ENCODE measurements at places on chromosomes 11 and 22.

DNA sequence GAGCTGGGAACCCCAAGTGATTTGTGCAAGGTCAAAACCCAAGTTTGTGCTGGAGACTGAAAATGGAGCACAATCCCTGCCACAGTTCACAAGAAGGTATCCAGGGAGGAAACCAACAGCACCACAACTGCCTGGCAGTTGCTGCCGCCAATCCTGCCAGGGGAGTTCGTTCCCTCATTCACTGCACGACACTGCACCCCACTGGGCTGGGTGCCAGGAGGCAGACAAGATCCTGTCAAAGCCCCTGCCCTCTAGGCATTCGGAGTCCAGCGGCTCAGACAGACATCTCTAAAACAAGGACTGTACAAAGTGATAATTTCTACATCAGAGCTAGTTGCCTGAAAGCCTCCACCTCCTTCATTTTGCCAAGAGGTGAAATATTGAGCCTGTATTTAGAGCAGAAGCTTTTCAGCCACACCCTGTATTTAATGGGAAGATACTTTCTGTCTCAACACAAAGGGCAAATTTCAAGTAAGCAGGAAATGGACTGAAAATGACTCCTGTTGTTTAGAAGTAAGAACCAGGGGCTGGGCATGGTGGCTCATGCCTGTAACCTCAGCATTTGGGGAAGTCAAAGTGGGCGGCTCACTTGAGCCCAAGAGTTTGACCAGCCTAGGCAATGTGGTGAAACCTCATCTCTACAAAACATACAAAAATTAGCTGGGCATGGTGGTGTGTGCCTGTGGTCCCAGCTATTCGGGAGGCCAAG lies 277.4 kb upstream of the NARS2 start:
- DNase-seq = no peak

GRCh38 chr22:27906241-27906640 lies 12.8 kb downstream of the PITPNB start:
- DNase-seq = no peak

DNA sequence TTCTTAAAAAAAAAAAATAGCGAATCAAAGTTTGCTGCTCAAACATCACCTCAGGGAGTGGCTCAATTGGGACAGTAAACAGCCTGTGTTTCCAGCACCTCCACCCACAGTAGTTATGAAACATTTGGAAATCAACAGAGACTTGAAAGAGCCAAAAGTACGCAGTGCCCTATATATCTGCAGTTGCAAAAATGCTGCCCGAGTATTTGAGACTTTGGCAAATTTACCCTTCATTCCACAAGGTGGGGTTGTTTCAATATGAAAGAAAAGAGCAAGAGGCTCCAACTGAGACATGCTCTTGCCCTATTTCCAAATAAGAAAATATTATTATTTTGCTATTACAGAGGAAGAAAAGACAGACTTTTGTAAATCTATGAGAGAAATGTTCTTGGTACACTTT lies 851.1 kb upstream of the RAG2 start:
- no peak for DNase-seq

DNA sequence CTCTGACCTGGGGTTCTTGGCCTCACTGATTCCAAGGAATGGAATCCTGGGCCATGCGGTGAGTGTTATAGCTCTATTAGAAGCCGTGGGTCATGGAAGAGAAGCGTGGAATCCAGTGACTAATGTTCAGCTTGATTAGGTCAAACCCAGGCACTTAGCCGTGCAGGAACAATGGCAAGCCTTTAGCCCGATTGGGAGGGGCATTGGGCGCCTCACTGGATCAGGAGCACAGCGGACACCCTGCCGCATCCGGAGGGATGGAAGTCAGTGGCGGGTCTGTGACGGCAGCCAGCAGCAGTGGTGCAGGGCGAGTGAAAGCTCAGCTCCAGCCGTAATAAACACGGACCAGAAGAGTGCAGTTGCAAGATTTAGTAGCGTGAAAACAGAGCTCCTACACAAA lies 20.5 kb upstream of the SLC17A6 start:
- no peak for DNase-seq

DNA sequence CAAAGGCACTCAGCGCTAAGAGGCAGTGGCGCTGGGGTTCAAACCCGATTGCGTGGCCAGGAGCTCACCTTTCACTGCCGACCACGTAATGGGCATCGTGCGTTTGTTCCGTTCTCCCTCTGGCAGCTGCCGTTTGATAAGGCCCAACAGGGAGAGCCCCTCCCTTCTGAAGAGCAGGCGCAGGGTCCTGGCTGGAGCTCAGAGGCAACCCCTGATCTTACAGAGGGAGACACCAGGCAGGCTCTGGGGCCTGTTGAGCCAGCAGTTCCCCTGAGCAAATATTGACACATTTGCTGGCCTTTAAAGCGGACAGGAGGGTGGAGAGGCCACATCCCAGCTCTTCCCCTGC lies 11.7 kb upstream of the C1QTNF6 start:
- DNase-seq = no peak

- peak; percentile 82 for DNase-seq
Observed at GRCh38 chr11:68010090-68011041, at the start of gene ALDH3B1. ALDH3B1 (plus strand) TSS chr11:68010327; CDS start chr11:68015298, 4,971 bp downstream.

DNA sequence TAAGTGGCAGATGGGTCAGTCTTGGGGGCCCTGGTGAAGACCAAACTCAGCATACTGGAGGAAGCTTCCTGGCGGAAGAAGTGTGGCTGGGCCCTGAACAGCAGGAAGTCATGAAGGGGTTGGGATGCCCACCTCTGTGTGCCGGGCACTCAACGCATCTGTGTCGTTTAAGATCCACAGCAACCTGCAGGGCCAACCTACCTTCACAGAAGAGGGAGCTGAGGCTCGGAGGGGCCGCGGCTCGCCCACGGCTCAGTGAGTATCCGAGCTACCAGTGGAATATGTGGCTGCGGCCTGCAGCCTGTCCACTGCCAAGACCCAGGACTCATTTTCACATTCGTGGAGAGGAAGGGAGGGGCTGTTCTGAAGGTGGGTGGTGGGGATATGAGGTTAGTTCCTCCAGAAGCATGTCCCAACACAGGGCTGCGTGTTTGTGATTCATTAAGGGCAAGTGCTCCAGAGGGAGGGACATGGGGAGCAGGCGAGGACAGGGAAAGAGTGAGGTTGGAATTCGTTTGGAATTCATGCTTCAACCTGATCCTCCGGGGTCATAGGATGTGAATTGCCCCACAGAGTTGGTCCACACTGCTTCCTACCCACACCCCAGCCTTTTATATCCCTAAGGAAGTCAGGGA lies 99.6 kb downstream of the MPPED1 start:
- DNase-seq = no peak

DNA sequence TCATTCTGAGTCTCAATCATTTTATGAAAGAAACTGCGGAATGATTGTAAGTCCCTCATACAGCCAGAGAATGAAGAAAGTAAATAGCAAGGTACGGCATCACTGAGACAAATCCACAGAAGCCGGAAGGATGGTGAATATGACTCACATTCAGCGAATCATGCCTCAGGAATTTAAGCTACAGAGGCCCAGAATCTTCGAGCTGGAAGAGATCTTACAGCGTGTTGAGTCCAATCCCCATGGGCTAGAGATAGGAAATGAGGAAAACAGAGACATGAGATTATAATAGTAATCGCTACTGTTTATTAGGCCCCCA lies 173.2 kb downstream of the KIF18A start:
- DNase-seq = no peak

DNA sequence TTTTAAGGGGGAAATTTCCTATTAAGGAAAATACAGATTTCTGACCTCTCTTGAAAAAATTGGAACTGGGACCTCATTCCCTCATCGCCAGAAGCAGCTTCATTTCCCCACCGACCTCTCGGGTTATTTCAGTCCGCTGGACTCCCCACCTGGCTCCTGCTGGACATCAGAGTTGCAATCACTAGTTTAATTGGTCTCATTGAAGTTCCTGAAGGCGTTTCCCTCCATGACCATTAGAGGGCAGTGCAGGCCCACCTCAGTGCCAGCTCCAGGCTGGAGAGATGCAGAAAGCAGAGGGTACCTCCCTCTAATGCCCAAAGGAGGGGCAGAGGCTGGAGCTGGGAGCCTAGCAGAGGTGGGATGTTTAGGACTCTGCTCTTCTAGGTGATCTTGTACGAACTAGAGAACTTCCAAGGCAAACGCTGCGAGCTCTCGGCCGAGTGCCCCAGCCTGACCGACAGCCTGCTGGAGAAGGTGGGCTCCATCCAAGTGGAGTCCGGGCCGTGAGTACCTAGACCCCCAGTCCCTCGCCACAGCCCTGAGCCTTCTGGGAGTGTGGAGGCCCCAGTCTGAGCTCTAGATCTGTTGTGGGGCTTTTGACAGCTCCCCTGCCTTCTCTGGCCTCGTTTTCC lies 2.7 kb downstream of the CRYBB3 start:
- DNase-seq = no peak

DNA sequence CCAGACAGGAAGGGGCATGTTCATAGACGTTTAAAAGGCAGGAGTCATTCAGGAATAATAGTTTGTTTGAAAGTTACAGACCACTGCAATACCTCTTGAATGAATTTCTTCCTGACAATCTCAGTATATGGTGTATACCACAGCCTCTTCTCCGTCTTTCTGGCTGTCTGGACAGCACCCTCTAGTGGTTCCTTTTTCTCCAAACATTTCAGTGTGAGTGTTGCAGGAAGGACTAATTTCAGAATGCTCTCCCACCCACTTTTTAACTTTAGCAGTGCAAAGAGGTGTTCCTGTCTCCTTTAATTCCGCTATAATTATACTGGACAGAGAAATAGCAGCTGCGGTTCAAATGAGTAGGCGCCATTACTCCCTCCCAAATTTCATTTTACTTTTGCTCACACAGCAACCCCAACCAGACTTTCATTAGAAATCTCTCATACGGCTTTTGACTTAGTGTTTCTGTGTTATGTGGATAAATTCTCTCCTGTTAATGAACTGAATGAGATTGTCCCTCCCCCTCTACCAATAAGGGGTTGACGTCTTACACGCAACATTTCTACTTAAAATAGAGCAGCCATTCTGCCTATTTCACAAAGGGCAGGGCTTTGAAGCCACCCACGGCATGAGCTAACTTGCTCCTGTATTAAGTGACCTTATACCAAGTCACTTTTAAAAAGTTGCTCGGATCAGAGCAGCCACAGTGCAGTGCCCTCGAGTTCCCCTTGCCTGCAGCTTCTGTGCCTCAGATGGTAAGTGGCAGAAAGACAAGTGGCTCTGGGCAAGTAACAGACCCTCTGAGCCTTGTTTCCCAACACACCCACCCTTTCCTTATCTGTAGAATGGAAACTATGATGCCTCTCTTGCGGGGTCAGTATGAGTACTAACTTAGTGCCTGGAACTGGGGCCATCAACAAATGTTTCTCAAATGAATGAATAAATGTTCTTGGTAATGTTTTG lies 368.6 kb downstream of the OPCML start:
- DNase-seq = no peak

DNA sequence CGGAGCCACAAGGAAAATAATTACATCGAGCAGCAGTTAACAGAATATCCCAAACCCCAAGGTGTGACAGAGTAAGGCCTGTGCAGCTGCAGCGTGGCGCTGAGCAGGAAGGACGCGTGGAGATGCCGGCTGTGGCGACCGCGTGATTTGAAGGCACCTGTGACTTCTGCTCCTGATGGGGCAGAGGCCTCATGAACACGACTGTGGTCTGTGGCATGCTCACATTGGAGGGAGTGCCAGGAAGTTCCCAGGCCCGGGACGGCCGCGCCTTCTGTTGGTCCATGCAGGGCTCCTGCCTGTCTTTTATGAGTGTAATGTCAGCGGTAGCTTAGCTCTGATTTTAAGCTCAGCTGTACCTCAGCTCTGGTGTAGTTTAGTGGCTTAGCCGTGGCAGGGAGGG lies 50.4 kb downstream of the TPCN2 start:
- no peak for DNase-seq

DNA sequence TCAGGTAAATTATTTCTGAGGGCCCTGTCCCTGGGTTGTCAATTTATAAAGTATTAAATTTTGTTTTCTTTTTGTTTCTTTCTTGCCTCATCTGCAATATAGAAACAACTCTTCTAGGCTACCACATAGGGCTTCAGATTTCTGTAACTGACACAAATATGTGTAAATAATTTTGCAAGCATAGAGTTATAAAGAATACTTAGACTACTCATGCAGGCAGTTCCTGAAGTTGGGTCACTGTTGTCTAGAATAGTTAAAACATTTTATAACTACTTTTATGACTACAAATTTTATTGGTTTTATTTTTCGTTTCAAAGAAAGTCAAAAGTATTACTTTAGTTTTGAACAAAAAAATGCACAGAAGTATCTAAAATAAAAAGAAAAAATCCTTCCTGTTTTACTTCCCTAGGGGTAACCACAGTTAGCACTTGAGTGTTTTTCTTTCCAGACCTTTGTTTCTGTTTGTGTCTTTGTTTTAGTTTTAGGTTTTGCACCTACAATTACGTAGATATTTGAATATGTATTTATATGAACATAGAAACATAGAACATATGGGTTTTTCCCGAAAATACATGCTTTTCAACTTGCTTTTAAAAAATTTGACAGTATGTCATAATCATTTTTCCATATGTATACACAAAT lies 12.4 kb upstream of the TMEM123 start:
- no peak for DNase-seq

GRCh38 chr11:95011376-95011775 lies 13.7 kb upstream of the KDM4E start:
- no peak for DNase-seq

DNA sequence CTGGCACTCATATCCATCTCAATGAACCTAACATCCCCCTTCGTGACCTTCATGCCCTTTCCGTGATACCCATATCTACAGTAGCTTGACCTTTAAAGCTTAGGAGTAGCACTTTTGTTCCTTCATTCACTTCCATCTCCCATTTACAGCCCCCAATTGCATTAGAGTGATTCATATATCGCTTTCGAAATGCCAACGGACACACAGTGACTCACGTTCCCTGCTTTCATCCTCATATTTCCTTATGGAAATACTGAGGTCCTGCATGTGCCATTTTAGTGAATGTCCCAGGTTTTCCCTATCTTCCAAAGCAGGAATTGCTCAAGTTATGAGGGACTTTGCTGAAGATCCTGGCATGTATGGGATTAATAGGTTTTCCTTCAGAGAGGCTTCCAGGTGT lies 44.3 kb upstream of the CEP126 start:
- no peak for DNase-seq

DNA sequence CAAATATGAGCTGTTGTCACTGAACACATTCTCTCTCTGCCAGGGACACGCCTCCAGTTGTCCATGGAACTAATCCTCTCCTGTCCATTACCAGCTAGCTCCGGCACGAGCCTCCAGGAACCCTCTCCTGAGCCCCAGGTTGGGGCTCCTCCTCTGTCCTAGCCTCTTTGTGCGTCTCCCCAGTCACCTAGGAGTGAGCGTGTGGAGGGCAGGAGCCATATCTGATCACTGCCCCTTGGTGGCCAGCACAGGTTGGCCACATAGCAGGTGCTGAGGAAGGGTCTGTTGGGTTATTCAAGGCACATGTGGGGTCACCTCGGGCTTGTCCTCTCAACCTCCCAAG lies 2.5 kb downstream of the SYVN1 start:
- no peak for DNase-seq

GRCh38 chr22:46055181-46055875 lies 78.4 kb upstream of the WNT7B start:
- DNase-seq = peak; percentile 80

Measured in breast epithelium (tissue), 4 donors.